AG20443 (cell line): ENCODE measurements at places on chromosomes 13 and 19.

- peak; percentile 56 for DNase-seq
Measured at GRCh38 chr19:6417713-6418561, 6.7 kb downstream of the KHSRP start.

DNA sequence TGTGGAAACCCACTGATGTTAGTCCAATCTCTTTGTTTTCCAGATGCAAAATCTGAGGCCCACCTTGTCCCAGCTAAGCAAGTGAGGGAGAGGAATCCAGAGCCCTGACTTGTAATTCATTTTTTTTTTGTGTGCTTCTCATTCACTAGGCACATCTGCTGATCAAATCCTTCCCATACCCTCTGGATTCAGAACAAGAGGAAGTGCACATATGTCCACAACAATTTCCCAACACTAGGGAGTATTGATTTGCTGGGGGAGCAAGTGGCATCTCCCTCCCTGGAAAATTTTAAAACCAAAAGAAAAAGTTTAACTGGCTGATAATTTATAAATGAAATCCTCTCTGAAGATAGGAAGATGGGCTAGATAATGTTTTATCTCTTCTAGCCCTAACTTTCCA is 94.6 kb upstream of the RFC3 start:
- no peak for DNase-seq

DNA sequence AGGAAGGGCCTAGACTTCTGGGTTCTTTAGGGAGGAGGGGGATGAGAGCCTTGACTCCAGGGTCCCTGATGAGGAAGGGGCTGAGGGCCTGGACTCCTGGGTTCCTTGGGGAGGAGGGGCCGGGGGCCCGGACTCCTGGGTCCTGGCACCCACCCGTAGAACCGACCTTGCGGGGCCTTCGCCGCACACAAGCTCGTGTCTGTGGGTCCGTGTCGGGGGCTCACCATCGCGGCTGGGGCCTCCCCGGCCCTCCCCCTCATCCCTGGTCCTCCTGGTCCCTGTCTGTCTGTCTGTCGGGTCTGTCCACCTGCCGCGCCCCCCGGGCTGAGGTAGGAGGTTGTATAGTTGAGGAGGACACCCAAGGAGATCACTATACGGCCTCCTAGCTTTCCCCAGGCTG is 662 bp upstream of the SPACA6 start:
- no peak for DNase-seq

GRCh38 chr13:113404723-113405471 is 41.0 kb upstream of the GRTP1 start:
- no peak for DNase-seq

DNA sequence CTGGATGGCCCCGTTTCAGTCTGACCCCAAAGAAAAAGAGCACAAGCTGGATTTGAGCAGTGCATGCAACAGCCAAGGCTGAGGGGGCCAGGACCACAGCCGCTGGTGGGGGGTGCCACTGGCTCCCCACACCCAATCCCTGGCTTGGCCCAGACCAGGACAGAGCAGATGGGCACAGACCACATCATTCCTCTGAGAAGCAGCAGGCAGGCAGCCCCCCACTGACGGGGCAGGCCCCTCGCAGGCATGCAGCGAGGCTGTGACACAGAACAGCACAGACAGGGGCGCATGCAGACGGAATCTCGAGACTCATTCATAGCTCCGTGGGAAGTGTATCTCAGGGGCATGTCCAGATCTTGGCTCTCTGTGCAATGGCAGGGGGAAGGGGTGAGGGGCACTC is 74.9 kb downstream of the IER2 start:
- no peak for DNase-seq

DNA sequence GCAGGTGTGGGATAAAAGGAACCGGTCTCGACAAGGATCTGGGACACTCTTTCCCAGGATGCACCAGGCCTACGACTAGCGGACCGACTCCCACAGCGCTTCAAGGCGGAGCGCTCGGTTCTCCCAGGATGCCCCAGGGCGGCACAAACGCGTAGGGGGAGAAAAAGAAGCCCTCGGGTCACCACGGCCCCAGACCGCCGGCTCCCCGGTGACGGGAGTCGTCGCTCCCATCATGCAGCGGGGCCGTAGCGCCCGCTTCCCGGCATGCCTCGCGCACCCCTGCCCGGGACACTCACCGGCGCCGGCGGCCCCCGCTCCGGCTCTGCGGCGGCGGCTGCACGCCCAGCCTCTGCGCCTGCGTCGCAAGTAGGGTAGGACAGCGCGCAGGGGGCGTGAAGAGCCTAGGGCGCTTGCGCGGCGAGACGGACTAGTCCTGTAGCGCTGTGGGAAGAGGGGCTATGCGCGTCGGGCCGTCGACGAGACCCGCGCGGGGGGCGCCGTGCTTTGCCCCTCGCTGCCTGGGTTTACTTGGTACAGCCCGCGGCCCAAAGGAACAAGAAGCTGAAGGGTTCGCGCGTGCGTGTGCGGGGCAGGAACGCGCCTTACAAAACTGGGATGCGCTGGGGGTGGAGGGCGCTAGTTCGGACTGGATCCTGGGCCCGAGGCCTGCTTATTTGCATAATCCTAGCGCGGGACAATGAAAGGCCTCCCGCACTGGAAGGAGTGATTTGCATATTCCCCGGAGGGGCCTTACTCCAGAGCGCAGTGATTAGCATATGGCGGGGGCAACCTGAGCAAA is at the start of gene ZNF428:
ZNF428 (minus strand) TSS at position 368 of the 799 bp plus-strand sequence. CDS start 5,325 bp downstream, outside the sequence.
- DNase-seq, result peak; percentile 99

DNA sequence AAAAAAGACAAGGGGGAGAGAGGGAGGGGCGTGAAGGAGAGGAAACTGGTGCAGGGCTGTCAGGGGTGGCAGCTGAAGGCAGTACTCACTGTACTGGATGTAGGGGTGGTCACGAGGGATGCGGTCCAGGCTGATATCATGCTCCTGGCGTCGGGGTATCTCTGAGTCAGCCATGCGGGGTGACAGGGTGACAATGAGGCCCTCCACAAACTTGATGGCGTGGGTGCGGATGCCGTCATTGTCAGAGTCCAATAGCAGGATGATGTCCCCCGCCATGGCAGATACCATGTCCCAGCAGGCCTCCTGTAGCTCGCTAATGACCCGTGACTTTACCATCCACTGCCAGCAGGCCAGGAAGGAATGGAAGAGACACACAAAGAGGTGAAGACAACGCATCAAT is 15.3 kb downstream of the SYMPK start:
- no peak for DNase-seq

DNA sequence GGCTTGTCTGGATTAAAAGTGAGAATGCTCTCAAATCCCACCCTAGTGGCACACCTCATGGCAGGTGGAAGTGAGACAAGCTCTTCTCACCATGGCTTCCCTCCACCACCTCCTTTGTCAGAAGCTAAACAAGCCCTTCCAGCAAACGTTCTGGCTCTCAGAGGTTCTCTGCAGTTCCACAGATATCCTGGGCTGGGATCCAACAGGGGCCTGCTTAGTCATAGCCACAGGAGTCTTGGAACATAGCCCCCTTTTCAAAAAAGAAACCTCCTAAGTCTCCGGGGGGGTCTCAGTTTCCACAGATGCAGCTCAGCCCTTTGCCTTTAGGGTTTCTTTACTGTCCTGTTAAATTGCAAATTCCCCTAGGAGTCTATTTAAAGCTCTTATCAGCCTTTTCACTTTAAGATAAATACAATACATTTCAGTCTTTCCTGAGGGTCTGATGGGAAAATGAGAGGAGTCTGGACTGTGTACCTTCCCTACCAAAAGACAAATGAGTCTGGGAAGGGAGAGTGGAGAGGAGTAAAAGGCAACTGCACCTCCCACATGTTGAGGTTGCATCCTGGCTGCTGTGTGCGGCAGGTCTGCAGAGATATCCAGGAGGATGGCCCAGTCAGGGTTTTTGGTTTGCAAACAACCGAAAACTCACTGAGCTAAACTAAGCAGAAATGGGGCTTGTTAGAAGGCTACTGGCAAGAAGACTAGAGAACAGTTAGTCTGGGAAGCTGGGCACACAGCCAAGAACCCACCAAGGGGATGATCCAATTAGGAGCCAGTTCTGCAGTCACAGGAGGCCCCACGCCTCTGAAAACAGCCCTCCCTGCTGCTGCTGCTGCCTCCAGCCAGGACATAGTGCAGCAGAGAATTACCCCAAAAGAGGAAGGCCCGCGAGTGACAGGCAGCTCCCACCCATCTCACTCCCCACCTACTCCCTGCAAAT is 41.4 kb upstream of the SERP2 start:
- DNase-seq, result peak; percentile 69

- DNase-seq, result peak; percentile 94
Measured at GRCh38 chr13:76980075-76980718, 11.7 kb upstream of the CLN5 start.

DNA sequence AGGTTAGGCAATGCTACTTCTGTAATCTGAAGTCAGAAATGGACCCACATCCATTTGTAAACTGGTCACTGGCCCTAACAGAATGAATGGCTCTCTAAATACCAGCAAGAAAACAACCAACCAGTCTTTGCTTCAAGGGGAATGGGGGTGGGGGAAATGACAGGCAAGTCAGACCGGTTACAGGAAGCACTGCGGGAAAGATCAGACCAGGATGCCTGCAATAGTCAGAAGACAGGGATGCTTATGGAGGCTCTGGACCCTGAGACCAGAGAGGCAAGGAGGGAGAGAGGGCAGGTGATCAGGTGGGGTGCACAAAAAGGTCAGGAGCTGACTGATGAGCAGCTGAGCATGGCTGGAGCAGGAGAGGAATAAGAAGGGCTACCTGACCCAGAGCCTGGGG is 13.1 kb downstream of the MED26 start:
- no peak for DNase-seq

DNA sequence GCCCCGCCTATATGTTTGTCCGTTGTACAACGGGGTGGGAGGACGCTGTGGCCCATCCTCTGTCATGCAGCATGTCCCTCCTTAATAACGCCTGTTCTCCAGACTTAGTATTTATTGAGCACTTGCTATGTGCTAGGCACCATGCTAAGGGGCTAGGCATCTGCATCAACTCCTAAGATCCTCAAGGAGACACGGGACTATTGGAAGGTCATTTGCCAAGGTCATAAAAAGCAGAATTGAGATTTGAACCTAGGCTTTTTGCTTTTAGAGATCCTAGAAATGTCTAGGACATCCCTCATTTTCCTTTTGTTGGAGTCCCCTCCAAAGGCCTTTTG is 1.8 kb upstream of the MAST1 start:
- no peak for DNase-seq

- peak; percentile 2 for DNase-seq
Measured at GRCh38 chr19:53871454-53871853, 3.8 kb downstream of the MYADM start.

- DNase-seq, result no peak
Measured at GRCh38 chr13:95708391-95708774, 31.4 kb downstream of the DNAJC3 start.

DNA sequence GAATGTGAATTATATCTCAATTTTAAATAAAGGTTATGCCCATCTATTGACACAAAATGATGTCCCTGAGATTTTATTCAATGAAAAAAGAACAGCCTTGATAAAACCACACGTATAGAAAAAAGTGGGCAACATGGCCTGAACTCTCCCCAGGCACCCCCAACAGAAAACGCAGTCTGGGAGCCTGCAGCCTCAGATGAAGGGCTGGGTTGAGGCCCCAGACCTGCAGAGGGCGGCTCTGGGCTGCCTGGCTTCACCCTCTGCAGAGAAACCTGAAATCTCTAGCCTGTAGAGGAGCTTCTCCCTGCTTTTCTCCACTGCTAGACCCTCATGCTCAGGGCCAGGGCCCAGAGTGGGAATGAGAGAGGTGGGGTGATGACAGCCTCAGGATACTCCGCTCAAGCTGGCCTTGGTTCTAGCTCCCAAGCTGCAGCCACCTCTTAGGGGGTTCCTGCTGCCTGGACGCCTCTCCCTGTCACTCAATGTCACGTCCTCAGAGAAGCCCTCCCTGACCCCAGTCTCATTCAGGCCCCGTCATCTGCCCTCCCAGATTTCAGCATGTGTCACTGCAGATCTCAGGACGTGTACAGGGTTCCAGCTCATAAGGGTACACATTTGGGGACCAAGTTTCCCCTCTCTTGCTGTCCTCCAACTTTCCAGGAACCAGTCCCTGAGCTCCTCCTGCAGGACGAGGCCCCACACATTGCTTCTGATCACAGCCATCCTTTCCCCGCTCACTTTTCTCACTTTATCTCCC is 1.8 kb downstream of the MBD3 start:
- no peak for DNase-seq

DNA sequence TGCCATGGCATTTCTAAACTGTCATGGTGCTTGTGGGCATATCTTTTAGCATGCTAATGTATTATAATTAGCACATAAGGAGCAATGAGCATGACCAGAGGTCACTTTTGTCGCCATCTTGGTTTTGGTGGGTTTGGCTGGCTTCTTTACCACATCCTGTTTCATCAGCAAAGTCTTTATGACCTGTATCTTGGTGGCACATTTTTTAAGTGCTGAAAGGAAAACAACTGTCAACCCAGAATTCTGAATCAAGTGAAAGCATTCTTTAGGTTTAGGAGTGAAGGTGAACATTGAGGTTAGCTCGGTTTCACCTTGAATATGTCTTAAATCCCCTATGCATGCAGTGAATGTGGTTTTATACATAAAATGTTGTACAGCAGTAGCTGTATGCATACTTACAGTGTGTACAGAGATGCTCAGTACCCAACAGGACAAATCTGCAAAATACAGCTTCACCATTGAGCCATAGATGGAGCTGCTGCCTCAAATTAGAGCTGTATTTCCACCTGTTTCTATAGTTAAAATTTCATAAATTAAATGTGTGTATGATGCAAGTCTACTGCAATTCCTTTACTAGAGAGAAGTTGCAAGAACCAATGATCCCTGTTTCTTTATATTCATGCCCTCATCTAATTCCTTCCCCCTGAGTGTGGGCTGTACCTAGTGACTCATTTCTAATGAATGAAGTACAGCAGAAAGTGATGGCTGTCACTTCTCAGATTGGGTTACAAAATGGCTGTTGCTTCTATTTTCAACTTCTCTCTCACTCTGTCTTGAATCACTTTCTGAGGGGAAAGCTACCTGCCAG is 25.2 kb upstream of the IGSF23 start:
- DNase-seq, result peak; percentile 50

DNA sequence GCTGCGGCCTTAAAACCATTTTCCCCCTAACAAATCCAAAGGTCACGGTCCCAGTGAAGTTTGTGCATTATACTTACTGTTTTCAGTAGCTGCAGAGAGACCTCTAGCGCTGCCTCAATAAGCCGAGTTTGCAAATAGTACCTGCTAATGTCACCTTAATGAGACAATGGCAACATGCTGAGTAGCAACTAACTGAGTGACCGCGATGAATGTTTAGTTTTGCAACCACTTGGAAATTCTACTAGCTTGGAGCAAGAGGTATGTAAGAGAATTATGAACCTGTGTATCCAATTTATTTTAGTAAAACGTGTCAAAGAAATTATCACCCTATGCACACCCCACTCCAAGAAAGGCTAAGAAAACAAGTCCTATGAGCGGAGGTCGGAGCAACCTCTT is 1.2 kb downstream of the KPNA3 start:
- DNase-seq, result no peak
